ENCODE measurements at places on chromosomes 16 and 17.

- DNase-seq: no peak
Observed at GRCh38 chr17:43437756-43438155, 39.0 kb downstream of the ARL4D start.

DNA sequence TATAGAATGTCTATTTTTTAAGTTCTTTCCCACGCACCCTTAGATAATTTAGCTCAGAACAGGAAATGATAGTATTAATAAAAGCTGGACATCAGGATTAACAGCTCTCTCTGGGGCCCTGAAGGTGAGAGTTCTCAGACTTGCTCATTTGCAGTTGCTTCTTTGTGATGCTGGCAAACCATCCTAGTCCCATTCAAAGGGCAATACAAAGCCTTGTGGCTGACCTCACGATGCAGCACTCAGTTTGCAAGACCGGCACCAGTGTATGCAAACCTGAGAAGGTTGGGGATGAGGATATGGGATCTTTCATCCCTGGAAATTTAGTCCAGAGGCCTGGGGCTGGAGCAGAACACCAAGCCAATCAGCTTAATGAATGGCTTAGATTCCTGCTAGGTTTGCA lies 29.3 kb downstream of the STH start:
- DNase-seq: no peak

DNA sequence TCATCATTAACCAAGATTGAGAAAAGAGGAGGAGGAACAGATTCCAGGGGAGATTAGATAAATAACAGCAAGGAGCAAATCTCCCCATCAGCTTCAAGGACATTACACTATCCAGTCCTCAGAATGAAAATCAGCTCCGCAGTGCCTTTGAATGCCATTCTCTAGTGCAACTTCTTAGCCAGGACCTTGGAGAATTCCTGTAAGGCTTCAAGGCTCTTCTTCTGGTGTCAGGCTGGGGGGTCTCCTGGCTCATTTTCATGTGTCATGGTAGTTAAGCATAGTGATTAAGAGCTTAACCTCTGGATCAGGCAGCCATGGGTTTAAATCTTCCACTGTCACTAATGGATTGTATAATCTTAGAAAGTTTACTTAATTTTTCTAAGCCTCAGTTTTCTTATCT lies 137.3 kb upstream of the CCL2 start:
- no peak for DNase-seq

DNA sequence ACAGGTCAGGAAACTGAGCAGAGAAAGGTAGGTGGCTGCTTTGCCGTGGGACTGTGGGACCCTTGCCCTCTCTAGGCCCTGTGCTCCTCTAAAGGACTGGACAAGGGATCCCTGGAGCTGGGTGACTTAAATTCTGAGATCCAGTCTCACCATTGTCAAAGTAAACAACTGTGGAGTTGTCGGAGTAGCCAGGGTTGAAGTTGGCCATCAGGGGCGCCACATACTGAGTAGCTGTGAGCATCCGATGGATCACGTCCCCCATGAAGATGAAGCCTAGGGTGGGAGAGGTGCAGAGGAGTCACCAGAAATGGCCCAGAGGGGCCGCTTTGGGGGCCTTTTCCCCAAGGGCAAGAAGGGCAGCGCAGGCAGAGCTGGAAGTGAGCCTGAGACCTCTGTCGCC lies 43.5 kb downstream of the PLXDC1 start:
- DNase-seq: peak; percentile 59

DNA sequence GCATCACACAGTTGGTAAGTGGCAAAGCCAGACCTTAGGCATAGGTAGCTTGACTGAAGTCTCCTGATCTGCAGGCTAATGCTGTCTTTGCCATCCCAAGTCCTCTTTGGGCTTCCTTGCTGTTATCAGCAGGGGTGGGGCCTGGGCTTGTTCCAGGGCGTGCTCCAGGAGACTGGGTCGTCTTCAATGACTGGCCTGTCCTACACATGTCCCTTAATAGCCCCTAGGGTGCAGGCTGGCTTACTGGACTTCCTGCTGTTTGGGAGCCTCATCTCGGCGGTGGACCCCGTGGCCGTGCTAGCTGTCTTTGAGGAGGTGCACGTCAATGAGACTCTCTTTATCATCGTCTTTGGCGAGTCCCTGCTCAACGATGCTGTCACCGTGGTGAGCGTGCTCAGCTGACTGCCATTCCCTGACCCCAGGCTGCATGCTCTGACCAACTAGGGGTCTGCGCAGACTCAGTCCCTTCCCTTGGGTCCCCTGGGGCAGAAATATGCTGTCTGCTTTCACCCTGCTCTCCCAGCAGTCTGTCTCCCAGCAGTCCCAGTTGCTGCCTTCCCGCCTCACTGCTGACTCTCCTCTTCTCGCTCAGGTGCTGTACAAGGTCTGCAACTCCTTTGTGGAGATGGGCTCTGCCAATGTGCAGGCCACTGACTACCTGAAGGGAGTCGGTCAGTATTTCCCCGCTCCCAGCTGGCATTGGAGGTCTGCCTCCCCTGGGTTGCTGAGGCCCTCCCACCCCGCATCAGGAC lies 6.2 kb downstream of the SLC9A5 start:
- no peak for DNase-seq

- no peak for DNase-seq
Observed at GRCh38 chr16:79380995-79381602, 219.4 kb downstream of the MAF start.

- DNase-seq: no peak
Observed at GRCh38 chr17:59893676-59894100, 767 bp downstream of the RPS6KB1 start.

DNA sequence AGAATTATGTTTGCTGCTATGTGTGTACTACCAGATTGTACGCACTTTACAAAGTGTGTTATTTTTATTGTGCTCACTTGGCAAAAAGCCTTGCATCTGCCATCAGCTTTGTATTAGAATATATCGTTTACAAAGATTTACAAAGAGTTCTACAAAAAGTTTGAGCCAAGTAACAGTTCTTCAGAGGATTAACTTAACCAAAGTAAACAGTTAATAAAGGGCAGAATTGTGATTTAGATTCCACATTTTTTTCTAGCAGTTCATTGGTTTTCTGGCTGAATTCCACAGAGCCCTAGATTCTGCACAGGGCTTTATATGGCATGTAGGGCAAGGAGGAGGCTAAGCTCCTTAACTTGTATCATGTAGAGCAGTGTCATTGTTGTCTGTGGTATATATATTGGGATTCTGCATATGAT lies 29.4 kb downstream of the UTP18 start:
- no peak for DNase-seq

- DNase-seq: peak; percentile 90
Observed at GRCh38 chr16:55478827-55479429, at the start of gene MMP2. TSS of gene MMP2 (plus strand) at chr16:55479198. CDS start at chr16:55479480, 282 bp downstream.

GRCh38 chr17:2309338-2310154 lies 5.8 kb downstream of the SRR start:
- DNase-seq: no peak

DNA sequence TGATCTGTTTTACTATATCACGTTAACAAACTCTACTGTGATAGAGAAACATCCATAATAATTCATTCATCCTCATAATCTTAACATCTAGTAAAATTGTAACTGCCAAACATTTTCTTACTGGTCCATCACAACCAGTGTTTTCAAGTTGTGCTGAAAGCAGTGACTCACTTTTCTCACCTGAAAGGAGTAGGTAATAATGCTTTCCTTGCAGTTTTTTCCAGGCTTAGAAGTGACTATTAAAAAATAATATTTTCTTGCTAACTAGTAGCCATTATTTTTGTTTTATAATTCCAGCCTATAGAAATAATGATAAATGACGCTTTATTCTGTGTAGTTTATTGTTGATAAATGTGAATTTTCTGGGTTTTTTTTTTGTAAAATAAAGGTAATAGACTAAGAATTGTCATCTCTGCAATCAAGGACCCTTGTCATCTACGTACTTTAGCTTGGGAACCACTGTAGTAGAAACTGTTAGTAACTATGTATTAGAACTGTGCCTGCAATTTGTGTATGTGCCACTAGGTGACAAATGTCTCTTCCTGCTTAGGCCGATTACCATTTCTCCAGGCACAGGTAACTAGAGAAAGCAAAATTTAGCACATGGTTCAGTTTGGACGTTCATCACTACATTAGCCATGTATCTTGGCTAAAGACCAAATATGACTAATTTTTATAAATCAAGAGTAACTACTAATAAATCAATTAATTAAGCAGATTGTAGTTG lies 409.4 kb upstream of the ERCC4 start:
- DNase-seq: no peak

- DNase-seq: no peak
Observed at GRCh38 chr16:85412911-85413520, 200.1 kb upstream of the GSE1 start.

DNA sequence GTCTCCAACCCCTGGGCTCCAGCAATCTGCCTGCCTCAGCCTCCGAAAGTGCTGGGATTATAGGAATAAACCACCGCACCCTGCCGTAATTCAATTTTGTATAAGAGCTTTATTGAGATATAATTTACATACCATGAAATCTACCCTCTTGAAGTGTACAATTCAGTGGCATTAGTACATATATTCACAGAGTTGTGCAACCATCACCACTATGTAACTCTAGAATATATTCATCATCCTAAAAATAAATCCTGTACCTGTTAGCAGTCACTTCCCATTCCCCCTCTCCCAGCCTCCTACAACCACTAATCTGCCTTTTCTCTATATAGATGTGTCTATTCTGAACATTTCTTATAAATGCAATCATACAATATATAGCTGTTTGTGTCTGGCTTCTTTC lies 26.1 kb downstream of the TOM1L2 start:
- no peak for DNase-seq

GRCh38 chr17:74608511-74608910 lies 15.0 kb downstream of the CD300E start:
- no peak for DNase-seq

Data from H9 (cell line).